ENCODE measurements at places on chromosomes 4 and X.

DNA sequence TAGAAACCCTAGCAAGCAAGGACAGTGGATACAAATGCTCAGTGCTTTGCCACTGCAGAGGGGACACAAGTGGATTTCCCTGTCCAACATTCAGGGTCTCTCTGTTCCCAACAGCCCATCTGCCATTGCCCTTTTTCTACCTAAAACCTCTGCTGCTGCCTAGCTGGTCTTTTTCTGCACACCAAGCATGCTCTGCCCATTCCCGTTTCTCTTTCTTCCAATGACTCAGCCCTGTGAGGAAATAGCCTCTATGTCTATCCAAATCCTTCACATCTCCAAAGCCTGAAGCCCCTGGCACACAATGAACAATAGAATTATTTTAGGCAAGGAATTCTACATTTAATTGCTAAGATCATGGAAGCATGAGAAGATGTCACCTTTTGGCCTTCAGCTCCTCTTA is 5.7 kb upstream of the AMELX start:
- no peak for DNase-seq

DNA sequence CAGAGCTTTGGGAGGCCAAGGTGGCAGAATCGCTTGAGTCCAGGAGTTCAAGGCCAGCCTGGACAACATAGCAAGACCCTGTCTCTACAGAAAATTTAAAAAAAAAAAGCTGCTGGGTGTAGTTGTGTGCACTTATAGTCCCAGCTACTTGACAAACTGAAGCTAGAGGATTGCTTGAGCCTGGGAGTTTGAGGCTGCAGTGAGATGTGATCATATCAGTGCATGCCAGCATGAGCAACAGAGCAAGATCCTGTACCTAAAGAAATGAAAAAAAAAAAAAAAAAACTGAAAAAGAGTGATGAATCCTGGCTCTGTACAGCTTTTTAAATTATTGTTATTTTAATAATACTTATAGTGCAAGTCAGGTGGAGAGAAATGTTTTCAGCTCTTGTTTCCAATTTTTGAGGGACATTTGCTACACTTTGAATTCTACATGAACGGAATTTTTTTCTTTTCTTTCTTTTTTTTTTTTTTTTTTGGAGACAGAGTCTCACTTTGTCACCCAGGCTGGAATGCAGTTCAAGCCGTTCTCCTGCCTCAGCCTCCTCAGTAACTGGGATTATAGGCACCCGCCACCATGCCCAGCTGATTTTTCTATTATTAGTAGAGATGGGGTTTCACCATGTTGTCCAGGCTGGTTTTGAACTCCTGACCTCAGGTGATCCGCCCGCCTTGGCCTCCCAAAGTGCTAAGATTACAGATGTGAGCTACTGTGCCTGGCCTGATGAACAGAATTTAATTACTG is 215.6 kb downstream of the FSTL5 start:
- DNase-seq, result no peak

DNA sequence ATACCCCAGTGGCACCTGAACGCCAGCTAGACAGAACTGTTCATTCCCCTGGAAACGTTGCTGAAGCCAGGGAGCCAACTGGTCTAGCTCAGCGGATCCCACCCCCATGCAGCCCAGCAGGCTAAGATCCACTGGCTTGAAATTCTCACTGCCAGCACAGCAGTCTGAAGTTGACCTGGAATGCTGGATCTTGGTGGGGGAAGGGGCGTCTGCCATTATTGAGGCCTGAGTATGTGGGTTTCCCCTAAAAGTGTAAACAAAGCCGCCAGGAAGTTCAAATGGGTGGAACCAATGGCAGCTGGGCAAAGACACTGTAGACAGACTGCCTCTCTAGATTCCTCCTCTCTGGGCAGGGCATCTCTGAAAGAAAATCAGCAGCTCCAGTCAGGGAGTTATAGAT is 213.0 kb downstream of the NKX6-1 start:
- peak; percentile 69 for DNase-seq

DNA sequence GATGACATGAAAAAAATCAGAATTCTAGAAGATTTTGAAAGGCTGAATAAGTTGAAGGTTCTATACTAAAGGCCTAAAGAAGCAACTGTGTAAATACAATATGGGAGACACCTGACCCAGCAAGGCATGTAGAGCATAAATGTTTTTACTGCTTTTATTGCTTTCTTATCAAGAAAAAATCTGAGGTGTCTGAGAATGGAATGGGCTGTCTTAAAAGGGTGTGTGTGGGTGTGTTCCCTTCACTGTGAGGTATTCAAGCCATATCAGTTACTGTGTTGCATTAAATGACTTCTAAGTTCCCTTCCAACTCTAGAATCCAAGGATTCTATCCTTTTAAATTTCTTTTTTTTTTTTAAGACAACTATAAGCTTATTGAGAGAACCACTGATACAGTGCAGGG is 15.7 kb downstream of the ATP8A1 start:
- no peak for DNase-seq

DNA sequence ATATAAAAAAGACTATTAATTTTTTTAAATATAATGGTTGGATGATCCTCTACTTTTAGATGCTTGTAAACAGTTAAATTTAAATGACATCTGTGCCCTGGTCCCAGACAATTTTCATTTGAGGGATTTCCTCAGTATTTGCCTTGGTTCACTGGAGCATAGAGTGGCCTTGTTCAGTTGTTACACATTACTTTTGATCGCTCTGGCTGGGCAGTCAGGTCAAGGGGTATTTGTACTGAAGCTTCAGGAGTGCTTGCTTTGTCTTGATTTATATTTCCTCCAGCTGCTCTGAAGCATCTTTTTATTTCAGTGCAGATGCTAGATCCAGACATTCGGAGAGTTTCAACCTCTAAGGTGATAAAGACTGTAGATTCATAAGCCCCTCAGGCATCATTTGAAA is 50.0 kb downstream of the COMMD8 start:
- DNase-seq, result no peak

GRCh38 chr4:21569638-21570037 is 378.9 kb downstream of the KCNIP4 start:
- no peak for DNase-seq

DNA sequence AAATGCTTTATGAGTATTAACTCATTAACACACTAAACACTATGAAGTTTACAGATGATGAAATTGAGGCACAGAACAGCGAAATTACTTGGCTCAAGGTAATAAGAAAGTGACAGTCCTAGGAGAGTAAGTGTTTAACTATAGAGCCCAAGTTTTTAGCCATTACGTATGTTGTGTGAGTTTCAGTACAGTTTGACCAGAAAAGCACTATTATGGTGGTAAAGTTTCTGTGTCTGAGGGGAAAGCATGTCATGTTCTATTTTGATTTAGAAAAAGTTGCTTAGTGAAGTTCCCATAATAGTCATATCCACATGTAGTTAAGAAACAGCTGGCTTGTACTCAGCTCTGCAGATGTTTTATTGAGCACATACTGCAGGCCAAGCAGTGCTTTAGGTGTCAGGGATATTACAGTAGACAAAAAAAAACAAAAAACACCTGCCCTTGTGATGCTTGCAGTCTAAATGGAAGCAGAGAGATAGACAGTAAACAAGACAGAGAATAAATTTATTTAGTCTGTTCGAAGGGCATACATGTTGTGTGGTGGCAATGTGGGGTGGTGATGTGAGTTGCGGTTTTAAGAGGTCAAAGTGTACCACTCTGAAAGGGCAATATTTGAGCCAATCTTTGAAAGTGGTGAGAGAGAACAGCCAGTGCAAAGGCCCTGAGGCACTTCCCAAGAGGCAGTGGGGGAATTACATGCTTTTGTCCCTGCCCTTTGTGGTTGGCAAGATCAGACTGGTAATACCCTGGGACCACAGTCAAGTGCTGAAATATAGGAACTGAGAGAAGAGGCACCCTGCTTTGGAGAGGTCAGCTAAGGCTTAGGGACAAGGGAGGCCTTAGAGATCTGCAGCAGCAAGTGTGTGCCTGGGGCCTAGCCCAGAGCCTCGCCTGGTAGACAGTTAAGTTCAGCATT is 6.2 kb downstream of the TMEM131L start:
- no peak for DNase-seq

DNA sequence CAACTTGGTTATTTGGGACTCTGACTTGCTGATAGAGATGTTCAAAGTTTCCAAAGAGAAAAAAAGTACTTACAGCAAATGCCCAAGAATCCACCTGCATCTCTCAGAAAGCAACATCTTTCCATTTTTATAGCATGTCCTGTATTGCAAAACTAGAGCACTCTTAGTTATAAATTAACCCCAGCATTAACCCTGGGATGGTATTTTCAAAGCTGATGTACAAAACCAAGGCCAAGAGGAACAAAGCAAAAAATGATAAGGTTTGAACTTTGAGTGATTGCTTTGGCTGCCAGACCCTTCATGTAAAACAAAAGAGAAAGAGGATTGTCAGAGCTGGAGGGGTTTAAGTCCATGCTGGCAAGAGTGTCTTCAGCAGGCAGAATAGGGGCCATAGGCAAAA is at the start of gene SERPINA7:
Gene SERPINA7 (minus strand): TSS at position 103 of the 400 bp plus-strand sequence. CDS start 1,669 bp downstream, outside the sequence.
- no peak for DNase-seq

DNA sequence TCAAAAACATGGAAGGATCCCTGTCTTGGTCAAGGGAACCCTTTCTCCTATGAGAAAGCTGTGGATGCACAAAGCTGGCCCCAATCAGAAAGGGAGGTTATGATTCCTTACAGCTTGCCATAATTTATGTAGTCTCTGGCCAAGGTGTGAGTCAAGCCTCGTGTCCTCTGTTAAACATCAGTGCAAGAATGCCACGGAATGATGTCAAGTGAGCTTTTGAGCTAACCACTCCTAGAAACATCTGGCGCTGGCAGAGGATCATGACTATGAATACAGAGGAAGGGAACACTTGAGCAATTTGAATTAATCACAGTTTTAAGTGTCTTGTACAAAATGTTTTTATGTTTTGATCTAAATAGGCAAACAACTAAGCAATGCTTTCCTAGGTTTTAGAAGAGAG is 51.5 kb upstream of the RAP2C start:
- DNase-seq, result no peak

DNA sequence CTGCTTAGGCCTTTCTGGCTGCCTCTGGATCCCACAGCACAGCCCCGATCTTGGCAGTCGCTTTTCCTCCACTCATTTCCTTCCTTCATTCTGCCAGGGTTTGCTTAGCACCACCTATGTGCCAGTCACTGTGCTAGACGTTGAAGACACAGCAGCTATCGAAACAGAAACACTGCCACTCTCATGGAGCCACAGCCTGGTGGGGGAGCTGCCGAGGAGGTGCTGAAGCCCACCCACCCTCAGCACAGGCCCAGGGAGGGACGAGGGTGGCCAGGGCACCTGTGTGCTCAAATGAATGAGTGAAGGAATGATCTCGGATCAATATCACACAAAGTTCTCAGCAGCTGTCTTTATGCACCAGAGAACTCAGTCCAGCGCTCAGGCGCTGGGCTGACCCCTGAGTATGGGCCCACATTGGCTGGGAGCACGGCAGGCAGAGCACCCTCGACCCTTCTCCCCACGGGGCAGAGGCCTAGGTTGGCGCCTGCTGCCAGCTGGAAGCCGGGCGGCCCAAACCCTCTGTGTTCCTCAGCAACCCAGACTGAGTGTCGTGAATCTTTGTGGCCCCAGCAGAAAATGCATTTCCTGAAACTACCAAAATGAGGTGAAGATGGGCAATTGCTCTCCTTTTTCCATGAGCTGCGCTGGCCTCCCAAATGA is 108.9 kb downstream of the SORCS2 start:
- no peak for DNase-seq

DNA sequence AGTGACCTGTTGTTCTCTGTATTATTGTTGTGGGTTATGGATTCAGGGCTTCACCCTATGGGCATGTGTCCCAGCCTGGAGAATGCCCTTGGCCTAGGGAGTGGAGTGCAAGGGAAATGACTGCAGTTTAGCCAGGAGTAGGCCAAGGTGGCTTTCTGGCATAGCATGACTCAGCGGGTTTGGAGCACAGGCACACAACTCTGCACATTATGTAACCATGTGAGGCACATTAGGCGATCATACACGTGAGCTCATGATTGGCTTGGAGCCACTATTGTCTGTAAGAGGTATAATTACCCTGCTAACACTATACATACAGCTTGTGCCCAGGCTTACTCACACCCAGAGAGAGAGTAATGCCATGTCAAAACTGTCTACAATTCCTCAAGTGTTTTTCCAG is 35.1 kb upstream of the TACR3 start:
- no peak for DNase-seq

DNA sequence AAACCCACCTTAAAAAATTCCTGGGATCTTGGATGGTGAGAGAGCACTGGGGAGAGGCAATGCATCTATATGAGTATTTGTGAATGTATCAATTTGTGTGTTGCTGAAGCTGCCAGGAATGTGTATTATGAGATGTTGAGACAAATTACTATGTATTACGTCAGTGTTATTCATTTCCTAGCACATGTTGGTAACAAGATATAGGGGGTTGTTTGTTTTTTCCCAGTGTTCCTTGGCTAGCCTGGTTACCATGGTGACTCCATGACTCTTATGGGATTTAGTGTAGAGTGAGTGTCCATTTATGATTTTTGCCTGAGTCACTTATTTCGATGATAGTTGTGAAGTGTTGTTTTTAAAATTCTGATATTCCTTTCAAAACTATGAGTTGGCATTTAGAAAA is 65.6 kb downstream of the RAB40A start:
- no peak for DNase-seq

GRCh38 chr4:56148428-56148827 is 199.7 kb downstream of the CEP135 start:
- no peak for DNase-seq

DNA sequence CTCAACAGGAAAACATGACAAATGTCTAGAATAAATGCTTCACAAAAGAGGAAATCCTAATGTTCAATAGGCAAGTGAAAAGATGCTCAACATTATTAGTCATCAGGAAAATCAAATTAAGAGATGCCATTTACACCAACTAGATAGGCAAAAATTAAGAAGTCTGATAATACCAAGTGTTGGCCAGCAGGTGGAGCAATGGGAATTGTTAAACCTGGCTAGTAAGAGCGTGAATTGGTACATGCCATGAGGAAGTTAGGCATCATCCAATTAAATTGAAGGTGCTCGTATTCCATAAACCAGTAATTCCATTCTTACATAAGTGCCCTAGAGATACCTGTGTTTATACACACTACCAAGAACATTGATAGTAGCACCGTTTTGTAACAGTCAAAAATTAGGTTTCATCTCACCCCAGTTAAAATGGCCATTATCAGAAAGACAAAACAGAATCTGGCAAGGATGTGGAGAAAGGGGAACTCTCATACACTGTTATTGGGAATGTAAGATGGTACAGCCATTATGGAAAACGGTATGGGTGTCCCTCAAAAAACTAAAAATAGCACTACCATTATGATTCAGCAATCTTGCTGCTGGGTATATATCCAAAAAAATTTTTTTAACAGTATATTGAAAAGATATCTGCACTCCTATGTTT is 14.0 kb upstream of the ZCCHC18 start:
- peak; percentile 78 for DNase-seq

- no peak for DNase-seq
Observed at GRCh38 chr4:146283758-146284651, 69.7 kb downstream of the REELD1 start.

GRCh38 chr4:129113919-129114318 is 18.0 kb downstream of the C4orf33 start:
- no peak for DNase-seq

DNA sequence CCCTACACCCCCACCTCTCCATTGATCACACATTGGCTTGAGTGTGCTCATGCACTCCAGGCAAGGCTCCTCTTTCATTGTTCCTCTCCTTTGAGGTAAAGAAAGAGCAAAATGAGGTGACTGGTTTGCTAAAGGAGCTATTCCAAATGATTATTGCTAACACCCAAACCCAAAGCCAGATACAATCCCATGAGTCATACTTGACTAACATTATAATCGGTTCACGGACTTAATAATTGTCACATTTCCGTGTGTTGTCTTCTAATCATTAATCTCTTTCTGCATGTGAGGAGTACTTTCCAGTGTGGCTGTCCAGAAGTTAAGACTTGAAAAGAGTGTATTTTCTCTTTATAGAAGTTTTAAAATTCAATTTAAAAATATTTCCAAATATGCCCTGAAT is 174.3 kb upstream of the SFRP2 start:
- DNase-seq, result no peak

- no peak for DNase-seq
Observed at GRCh38 chr4:85967872-85968271, 392.0 kb downstream of the MAPK10 start.

All from endodermal cell (in vitro differentiated cells).